ENCODE measurements at places on chromosomes 11 and 22.
A peak's percentile ranks its signal among the peaks of the same experiment; 100 is the strongest.

DNA sequence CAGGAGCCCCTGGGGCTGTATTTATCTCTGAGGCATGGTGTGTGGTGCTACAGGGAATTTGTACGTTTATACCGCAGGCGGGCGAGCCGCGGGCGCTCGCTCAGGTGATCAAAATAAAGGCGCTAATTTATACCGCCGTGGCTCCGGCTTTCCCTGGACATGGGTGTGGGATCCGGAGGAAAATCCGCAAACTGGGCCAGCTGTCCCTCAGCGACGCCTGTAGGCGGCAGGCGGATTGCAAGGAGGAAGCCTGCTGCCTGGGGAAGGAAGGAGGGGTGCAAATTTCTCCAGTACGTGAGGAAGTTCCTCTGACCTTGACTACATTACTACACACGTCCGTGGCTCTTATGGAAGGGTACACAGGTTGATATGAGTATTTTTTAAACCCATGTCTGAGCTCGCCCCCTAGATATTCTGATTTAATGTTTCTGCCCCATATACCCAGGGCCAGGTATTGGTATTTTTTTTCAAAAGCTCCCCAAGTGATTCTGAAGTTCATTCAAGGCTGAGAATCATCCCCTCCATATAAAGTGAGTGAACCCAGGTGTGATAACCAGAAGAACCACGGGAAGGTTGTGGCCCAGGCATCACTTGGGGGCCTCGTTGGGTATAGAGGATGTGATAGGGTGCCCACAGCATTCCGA lies 2.8 kb downstream of the MYOD1 start:
- no peak overlapping the region for H3K4me3 ChIP-seq
- no peak for DNase-seq
- peaks cover 70% of the 10 kb centered on the region for H3K27me3 ChIP-seq

GRCh38 chr11:64560139-64560771 lies 30.8 kb upstream of the SLC22A12 start:
- H3K27ac ChIP-seq: no peak overlapping the region
- no peaks in the 10 kb centered on the region for H3K36me3 ChIP-seq
- H3K27me3 ChIP-seq: no peaks in the 10 kb centered on the region
- H3K4me1 ChIP-seq: peaks cover 6% of the 10 kb centered on the region
- DNase-seq: no peak

DNA sequence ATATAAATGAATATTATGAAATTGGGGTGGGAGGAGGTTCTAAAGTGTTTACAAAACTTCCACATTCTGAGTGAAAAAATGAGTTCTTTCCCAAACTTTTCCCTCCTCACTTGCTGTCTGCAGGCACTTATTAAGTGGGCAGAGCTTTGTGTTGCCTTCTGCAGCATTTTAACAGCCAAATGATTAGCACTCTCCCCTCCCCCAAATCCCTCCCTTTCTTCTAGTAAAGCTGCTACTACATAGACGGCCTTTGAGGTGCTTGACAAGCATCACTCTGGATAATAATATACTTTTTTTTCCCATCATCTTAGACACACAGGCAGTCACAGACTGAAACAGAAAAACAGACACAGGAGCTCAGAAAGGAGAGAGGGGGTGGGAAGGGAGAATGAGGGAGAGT lies 493.5 kb downstream of the DLG2 start:
- DNase-seq: no peak
- H3K27me3 ChIP-seq: no peaks in the 10 kb centered on the region
- H3K4me1 ChIP-seq: no peaks in the 10 kb centered on the region
- H3K4me3 ChIP-seq: no peak overlapping the region
- no peaks in the 10 kb centered on the region for H3K36me3 ChIP-seq
- H3K27ac ChIP-seq: no peak overlapping the region

- H3K4me3 ChIP-seq: no peak overlapping the region
- H3K36me3 ChIP-seq: no peaks in the 10 kb centered on the region
- peaks cover 33% of the 10 kb centered on the region for H3K27me3 ChIP-seq
- H3K27ac ChIP-seq: no peak overlapping the region
Measured at GRCh38 chr11:2273771-2274170, 3.4 kb upstream of the ASCL2 start.

DNA sequence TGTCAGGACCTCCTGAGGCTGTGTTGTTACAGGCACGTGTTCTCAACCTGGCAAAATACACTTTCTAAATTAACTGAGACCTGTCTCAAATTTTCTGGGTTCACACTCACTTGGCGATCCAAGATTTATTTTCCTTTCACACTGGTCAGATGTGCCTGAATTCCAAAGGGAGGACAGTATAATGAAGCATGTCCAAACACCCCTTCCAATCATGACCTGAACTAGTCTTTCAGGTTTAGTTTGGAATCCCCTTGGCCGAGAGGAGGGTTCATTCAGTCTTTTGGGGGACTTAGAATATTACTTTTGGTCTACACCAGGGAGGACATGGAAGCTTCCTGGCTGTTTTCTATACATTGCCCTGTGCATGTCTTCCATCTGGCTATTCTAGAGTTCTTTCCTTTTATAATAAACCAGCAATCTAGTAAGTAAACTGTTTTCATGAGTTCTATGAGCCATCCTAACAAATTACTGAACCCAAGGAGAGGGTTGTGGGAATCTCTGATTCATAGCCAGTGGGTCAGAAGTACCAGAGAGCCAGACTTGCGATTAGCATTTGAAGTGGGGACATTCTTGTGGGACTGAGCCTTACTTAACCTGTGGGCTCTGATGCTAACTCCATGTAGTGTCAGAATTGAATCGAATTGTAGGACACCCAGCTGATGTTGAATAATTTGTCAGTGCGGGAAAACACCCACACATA lies 14.8 kb upstream of the TMEM216 start:
- no peak overlapping the region for H3K4me3 ChIP-seq
- no peaks in the 10 kb centered on the region for H3K4me1 ChIP-seq
- DNase-seq: no peak
- peak overlapping the region; percentile 18 for H3K27ac ChIP-seq

DNA sequence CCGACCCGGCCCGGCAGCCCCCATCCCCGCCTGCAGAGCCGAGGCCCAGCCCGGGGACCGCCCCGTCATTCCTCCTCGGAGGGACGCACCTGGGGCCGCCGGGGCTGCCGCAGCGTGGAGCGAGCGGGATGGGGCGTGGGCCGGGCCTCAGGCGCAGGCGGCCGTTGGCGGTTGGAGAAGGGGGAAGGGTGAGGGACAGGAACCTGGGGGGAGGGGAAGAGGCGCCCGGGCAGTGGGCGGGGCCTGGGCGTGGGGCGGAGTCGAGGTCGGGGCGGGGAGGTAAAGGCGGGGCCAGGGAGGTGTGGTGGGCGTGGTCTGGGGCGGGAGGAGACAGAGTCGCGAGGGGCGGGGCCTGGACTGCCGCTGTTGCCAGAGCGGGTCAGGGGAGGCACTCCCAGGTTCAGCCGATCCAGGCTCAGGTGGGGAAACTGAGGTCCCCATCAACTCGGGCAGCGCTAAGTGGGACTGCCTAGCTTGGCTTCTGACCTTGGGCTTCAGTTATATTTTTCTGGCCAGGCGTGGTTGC lies at the start of gene TESMIN:
Gene TESMIN, minus strand, starts transcription at position 190 of the 526 bp plus-strand sequence. CDS start 860 bp downstream, outside the sequence.
- peak; percentile 89 for DNase-seq
- peaks cover 2% of the 10 kb centered on the region for H3K27me3 ChIP-seq
- peaks cover 3% of the 10 kb centered on the region for H3K36me3 ChIP-seq
- peak within 1 kb of the TSS; percentile 70 for H3K27ac ChIP-seq
- H3K4me1 ChIP-seq: peaks cover 7% of the 10 kb centered on the region
- peak within 1 kb of the TSS; percentile 8 for H3K4me3 ChIP-seq

DNA sequence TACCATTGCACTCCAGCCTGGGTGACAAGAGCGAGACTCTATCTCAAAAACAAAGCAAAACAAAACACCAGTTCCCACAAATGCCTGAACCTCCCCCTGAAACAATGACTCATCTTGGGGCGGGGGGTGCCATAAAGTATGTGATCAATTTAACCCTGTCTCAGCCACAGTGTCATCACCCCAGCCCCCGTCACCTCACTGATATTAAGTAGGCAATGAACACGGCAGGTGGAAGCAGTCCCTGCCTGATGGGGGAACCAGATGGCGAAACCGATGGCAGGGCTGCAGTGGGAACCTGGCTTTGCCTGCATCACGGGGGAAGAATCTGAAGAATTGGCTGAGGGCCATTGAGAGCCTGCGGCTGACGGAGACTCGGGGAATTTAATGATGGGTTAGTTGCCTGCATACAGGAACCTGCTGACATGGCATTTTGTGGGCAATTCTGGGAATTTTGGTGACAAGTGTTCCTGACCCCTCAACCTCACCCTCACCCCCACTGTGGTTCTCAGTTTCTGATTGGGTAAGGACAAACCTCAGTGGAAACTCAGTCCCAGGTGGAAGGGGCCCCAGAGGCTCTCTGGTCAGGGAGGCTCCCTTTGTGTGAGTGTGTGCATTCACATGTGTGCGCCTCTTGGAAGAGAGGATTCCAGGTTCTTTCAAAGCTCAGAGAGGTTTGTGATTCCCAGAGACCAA lies 39.1 kb upstream of the SHISAL1 start:
- H3K27ac ChIP-seq: no peak overlapping the region
- H3K27me3 ChIP-seq: no peaks in the 10 kb centered on the region
- no peak overlapping the region for H3K4me3 ChIP-seq
- DNase-seq: no peak
- no peaks in the 10 kb centered on the region for H3K4me1 ChIP-seq

- DNase-seq: no peak
- no peak overlapping the region for H3K4me3 ChIP-seq
- no peak overlapping the region for H3K27ac ChIP-seq
- no peaks in the 10 kb centered on the region for H3K27me3 ChIP-seq
- no peaks in the 10 kb centered on the region for H3K4me1 ChIP-seq
- H3K36me3 ChIP-seq: no peaks in the 10 kb centered on the region
Measured at GRCh38 chr11:2363577-2364370, 13.3 kb upstream of the CD81 start.

DNA sequence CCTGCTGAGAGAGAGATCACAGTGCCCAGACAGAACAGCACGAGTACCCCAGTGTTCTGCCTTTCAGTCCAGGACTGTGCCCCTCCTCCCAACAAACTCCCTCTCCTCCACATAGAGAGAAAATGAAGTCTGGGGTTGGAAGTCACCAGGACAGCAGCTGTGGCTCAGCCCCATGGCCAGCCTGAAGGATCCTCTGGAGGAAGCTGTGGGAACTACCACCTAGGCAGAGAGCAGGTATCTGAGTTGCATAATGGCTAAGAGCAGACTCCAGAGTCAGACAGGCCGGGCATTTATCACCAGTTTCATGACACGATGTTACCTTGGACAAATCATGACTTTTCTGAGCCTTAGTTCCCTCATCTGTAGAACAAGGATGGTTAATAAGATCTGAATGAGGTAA lies 61.2 kb upstream of the RRAS2 start:
- no peak for DNase-seq
- no peak overlapping the region for H3K4me3 ChIP-seq
- no peaks in the 10 kb centered on the region for H3K27me3 ChIP-seq

DNA sequence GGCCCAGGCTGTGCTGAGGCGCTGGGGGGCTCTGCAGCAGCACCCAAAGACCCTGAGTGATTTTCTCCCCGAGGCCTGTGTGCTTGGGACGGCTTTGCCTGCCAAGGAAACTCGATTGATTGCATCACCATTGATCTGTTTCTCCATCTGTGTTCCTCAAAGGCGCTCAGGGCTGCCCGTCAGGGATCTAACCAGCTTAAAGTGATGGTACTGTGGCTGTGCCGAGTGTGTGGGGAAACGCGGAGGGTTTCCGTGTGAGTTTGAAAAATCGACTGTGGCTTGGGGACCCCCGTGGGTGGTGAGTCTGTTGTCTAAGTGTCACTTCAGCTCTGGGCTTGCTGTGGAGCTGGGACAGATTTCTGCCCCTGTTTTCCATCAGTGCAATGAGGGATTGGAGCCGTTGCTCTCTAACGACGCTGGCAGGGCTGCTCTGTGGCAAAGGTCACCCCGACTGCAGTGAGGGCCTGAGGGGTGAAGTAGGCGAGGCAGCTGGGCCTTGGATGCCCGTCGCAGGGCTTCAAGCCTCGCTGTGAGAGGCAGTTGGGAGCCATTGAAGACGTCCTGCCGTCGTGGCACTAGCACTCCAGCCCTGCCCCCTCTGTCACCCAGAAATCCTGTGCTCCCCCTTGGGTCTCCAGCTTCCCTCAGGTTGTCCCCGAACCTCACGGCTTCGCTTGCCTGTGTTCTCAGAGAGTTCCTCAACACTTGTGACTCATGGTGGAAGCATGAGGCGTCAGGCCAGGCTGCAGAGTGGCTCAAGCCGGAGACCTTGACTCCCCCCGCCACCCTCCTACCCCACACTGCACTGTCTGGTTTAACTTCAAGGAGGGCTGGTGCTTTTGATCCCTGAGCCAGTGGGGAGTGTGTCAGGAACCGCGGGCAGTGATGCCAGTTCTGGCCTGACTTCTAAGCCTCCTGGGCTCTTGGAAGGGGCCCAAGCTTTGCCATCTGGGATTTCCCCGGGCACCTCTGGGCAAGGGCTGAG lies 21.8 kb downstream of the CACNA1I start:
- H3K36me3 ChIP-seq: no peaks in the 10 kb centered on the region
- H3K27ac ChIP-seq: no peak overlapping the region
- H3K4me3 ChIP-seq: no peak overlapping the region
- DNase-seq: no peak
- no peaks in the 10 kb centered on the region for H3K4me1 ChIP-seq

DNA sequence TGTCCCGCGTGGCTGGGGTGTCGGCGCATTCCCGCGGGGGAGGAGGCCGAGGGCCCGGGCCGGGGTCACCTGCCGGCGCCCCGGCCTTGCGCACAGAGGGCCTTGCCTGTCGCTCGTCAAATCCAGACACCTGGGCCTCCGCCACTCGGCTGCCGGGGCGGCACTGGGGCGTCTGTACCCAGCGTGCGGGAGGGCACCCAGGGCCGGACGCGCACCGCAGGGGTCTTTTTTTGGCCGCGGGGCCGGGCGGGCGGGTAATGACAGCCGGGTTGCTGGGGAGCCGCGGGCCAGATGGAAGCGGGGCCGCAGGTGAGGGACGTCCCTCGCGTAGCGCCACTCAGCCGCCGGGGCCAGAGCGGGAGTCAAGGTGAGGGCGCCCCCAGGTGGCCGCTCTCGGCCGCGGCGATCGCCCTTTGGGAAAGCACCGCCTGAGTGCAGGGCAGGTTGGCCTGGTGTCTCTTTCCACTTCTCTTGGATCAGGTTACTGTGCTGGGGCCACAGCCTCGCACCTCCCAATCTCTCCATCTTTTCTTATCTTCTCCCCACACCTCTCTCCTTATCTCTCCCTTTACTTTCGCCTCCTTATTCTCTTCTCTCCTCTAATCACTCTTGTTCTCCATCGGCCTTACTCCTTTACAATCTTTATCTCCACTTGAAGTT lies 3.5 kb downstream of the PHLDB1 start:
- peaks cover 26% of the 10 kb centered on the region for H3K4me1 ChIP-seq
- H3K27ac ChIP-seq: no peak overlapping the region
- no peaks in the 10 kb centered on the region for H3K36me3 ChIP-seq
- DNase-seq: peak; percentile 56
- H3K27me3 ChIP-seq: peaks cover 88% of the 10 kb centered on the region

DNA sequence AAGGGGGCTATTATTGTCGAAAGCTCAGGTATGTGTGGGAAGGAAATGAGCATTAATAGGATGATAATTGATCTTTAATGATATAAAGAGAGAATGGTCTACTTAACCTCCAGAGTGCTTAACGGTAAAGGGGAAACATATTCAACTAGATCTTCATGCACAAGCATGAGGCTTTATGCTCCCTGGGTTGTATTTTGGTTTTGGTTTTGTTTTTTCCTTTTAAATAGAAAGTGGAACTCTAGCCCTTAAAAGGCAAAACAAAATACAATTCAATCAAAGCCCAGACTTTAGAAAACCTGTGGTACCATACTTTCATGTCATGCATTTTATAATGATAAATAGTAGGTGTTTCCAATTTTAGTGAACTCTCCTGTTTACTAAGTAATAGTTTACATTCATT lies 622.7 kb downstream of the METTL15 start:
- no peak for DNase-seq
- H3K4me1 ChIP-seq: no peaks in the 10 kb centered on the region
- no peaks in the 10 kb centered on the region for H3K36me3 ChIP-seq
- H3K4me3 ChIP-seq: no peak overlapping the region
- H3K27me3 ChIP-seq: no peaks in the 10 kb centered on the region
- H3K27ac ChIP-seq: no peak overlapping the region
